ENCODE measurements at places on chromosomes 2 and 18.

DNA sequence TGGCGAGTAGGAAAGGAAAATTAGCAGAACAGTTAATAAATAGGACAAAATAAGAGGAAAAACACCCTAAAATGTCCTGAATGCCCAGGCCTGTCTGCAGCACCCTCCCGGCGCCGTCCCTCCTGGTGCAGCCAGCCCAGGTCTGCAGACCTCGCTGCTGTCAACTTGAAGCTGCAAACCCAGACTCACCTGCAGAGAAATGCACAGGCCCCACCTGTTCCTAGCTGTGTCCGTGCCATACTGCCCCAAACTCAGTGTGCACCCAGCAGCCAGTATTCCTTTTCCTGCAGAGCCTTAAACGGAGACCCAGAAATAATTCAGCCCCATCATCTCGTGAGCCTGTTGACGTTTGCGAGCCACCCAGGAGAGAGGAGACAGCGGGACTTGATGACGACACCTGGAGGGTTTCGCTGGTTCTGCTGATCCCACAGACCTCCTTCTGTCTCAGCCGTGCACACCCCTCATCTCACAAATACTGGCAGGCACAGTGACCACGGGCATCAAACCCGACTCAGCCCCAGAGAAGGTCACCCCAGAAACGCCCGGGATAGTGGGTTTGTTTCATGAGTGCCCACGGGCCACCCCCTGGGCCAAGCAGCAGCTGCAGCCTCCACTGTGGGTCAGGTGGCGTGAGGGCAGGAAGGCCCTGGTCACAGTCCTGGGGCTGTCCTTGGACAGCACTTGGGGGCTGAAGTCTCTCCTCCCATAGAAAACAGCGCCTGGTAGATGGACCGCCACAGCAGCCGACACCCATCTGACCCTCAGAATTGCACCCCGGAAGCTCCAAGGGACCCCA lies 239.5 kb upstream of the SALL3 start:
- DNase-seq = no peak

DNA sequence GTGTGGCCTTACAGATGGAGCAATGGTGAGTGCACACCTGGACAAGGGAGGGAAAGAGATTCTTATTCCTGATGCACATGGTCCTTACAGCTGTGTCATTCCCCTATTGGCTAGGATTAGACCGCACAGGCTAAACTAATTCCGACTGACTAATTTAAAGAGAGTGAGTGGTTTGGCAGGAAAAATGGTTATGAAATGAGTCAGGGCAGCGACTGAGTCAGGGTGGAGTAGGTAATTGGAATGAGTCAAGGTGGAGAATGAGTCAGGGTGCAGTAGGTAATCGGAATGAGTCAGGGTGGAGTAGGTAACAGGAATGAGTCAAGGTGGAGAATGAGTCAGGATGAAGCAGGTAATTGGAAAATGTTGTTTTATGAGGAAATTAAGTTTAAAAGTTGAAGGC lies 1353.7 kb upstream of the LRRTM1 start:
- no peak for DNase-seq

GRCh38 chr18:37265382-37265781 lies 300.2 kb downstream of the CELF4 start:
- DNase-seq = no peak

DNA sequence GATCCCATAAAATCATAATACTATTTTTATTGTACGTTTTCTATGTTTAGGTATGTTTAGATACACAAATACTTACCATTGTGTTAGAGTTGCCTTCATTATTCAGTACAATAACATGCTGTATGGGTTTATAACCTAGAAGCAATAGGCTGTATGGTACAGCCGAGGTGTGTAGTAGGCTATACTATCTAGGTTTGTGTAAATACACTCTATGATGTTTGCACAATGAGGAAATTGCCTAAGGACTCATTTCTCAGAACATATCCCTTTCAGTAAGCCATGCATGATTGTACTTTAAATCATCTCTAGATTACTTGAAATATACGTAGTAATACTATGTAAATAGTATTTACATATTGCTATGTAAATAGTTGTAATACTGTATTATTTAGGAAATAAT lies 156.7 kb downstream of the CDCA7 start:
- DNase-seq = no peak

DNA sequence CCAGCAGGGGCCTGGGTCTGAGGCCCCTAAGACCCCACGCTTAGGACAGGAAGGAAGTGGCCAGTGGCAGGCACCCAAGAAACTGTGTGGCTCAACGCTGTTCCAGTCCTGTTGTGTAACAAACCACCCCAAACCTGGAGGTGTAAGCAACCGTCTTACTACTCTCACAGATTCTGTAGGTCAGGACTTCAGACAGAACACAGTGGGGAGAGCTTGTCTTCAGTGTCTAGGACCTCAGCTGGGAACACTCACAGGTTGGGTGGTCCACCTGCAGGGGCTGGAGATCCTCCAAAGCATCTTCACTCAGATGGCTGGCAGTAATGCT lies 123.0 kb downstream of the KLHL29 start:
- no peak for DNase-seq

DNA sequence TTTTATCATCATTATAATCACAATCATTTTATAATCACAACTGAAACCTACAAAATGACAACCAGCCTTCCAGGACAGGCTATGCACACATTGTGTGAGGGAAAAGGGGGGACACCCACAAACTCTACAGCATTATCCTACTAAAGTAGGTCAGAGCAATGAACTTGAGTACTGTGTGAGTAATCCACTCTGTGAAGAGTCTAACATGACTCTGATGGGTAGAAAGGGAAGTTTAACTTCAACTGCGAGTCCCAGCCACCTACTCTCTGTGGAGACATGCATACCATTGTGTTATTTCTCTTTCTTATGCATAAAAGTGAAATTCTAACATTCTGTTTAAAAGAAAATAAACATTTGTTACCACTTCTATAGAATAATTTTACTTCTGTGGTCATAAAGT lies 177.9 kb downstream of the ZNF516 start:
- DNase-seq = no peak

GRCh38 chr2:96824079-96824870 lies 8.2 kb downstream of the CNNM3 start:
- no peak for DNase-seq

Data from Karpas-422 (cell line).